ENCODE measurements at places on chromosomes 5 and 9. TPM values are rescaled to one million over a fixed set of nuclear protein-coding genes. Genes with fewer than 3 reads are reported as not detected.

- peak; percentile 22 for DNase-seq
Observed at GRCh38 chr5:180133551-180133950, 62.0 kb upstream of the RNF130 start.

DNA sequence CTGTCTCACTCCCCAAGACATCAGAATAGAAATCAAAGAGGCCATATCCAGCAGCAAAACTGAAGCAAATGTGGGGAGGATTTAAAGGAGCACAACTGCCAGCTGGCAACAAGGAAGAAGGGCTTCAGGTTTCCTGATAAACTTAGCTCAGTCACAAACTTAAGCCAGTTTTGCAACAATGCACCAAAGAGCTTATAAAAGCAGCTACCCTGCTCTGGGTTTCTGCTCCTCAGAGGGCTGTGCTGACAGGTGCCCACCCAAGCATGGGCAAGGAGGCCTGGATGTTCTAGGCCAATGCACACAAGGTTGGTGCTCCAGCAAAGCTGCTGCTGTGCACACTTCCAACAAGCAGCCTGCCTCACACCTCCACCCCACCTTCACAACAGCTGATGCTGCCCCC, 132.9 kb downstream of the SIL1 start:
- peak; percentile 22 for DNase-seq

DNA sequence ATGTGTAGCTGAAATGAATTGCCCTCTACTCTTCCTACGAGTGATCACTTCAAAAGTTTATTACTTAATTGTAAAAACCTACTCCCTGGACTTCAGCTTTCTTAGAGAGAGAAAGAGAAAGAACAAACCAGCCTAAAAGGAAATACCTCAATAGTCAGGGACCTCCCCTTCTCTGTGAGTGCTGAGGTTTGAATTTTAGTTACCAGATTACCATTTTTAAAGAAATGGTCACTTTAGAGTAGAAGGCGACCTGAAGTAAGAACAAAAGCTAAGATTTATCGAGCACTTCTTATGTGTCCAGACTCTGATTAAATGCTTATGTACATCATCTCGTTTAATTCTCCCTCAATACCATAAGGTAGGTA, 11.3 kb downstream of the RAPGEF1 start:
- DNase-seq = no peak

The CNTNAP3 gene
- 26.3 TPM for total RNA-seq

DNA sequence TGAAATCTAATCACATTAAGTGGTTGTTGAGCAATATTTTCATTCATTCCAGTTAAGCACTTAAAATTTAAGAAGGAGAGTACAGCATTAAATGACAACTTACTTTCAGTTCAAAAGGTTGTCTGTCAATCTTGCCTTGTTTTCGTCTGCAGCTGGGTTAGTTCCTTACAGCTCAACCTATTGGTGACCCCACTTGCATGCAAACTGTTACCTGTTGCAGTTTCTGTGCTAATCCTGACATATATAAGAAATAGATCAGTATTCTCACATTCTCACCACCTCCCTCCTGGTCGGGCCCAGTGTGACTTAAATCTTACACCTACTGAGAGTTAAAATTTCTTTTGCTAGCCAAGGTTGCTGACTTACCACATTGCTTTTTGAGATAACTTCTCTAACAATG, 191.8 kb upstream of the SMC2 start:
- DNase-seq = no peak

DNA sequence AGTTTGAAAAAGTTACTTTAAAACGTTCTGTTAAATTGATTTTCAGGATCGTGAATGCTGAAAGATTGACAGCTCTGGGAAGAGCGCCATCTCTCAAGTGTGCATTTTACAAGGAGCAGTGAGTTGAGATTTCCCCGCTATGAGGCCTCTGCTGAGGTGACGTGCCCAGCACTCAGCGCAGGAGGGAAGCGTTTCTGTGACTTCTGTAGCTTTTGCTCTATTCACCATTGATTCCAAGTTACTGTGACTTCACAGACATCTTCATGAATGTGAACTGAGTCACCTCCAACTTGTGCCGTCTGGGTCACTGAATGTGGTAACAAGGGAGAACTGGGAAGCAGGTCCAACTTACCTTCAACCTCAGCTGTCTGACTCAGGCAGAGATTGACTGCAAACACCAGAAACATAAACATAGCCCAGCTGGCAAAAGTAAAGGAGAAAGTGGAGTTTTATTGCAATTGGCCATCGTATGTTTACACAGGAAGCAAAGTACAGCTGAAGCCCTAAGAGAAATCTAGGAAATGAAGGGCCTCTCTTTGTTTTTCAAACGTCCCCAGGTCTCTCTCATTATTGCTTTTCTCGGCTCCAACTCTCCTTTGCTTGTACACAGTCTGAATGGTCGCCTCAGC, 428.8 kb upstream of the CLINT1 start:
- DNase-seq = peak; percentile 93

DNA sequence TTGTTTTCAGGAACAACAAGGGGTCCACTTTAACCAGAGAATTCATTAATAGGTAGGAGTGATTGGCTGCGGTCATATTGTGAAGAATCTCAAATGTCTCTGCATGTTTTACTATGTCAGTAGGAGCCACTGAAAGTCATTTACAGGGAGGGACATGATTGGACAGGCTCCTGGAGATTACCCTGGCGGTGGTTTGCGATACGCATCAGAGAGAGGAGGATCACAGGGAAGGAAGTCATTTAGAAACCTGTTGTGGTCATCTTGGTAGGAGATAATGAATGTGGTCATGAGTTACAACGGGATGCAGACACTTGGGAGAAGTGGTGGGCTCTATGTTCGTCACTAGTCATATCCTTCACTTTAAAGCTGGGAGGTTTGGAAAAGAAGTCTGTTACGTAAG, 262.8 kb downstream of the FAM114A2 start:
- DNase-seq = no peak

The FAM174A gene
- 66.2 TPM for total RNA-seq

The LVRN gene
- total RNA-seq = not detected

GRCh38 chr5:103033696-103034095, 86.2 kb downstream of the GIN1 start:
- DNase-seq = no peak

- no peak for DNase-seq
Observed at GRCh38 chr5:74021126-74021525, 395.1 kb downstream of the ARHGEF28 start.

- no peak for DNase-seq
Observed at GRCh38 chr9:136645352-136645902, 17.3 kb upstream of the EGFL7 start.

All from PC-3 (cell line).